ENCODE measurements at places on chromosomes 6 and 20. TPM values are rescaled to one million over a fixed set of nuclear protein-coding genes. Genes with fewer than 3 reads are reported as not detected.

GRCh38 chr20:33576432-33577125 lies 85.5 kb upstream of the C20orf144 start:
- DNase-seq = no peak

DNA sequence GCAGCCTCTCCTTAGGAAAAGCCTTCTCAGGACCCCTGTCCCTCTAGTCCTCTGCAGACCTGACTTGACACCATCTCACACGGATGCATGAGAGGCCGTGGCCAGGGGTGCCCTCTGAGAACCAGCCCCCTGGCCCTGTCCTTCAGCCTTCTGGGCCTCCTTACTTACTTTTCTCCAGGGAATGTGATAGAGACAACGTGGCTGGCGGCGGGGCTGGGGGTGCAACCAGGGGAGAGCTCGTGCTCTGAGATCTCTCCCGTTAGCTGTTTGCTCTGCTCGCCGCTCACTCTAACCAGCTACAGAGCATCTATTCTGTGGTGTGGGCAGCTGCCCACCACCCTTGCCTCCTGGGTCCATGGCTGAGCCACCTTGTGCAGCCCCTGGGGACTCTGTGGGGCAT lies 14.7 kb downstream of the GPR31 start:
- DNase-seq = no peak

GRCh38 chr20:20070871-20071726 lies 18.8 kb downstream of the CFAP61 start:
- DNase-seq = no peak

DNA sequence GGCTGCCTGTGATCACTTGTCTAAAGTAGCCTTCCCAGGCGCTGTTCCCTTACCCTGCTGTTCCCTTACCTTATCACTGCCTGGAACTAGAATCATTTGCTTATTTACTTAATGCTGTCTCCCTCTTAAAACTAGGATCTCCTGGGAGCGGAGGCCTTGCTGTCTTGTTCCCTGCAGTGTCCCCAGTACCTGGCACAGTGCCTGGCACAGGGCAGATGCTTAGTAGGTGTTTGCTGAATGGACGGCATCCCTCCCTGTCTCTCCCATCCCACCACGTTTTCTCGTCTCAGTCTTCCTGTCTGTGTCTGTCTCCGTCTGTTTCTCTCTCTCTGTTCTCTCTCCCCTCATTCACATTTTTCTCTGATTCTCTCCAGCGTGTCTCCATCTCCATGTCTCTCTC lies 99.9 kb upstream of the MYL9 start:
- DNase-seq = no peak

- DNase-seq = no peak
Measured at GRCh38 chr6:89301586-89302194, 13.4 kb downstream of the GABRR2 start.

DNA sequence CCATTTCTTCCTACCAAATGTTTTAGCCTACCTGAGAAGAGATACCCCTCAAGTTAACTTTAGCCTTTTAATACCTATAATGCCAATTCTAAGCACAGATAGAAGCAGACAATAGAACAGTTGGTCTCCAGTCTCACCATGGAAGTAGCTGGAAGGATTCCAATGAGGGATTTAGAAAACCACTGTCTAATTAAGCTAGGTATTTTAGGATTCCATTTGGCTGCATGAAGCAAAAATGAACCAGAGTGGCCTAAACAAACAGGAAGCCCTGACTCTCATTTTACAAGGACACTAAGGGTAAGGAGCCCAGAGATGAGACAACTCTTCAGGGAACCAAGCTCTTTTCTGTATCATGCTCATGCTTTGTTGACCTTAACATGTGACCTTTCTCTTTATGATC lies 199.2 kb downstream of the ALDH8A1 start:
- no peak for DNase-seq

DNA sequence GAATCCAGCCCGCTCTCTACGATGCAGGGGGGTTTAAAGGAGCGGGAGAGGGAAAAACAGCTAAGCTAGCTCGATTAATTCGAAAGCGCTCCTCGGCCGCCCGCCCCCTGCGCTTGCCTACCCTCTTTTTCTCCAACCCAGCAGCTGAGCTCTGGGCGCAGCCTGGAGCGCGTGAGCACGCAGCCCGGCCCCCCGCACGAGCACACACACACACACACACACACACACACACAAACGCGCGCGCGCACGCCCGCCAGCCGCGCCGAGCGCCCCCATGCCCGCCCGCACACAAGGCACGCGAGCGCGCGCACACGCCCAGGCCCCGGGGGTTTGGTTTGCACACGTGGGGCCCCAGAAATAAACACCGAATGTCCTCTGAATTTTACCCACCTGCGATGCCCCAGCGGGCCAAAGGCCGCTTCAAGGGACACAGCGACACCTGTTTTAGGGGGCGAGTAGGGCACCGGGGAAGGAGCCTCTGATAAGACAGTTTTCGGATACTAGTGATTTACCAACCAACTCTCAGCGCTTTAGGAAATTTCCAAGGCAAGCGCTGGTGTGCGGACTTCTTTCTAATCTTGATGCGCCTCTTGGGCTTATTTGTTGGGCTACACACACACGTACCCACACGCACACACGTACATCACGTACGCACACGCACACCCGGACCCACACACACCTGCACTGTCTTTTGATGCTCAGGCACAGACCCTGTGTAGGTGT lies 802 bp upstream of the NRN1 start:
- no peak for DNase-seq

DNA sequence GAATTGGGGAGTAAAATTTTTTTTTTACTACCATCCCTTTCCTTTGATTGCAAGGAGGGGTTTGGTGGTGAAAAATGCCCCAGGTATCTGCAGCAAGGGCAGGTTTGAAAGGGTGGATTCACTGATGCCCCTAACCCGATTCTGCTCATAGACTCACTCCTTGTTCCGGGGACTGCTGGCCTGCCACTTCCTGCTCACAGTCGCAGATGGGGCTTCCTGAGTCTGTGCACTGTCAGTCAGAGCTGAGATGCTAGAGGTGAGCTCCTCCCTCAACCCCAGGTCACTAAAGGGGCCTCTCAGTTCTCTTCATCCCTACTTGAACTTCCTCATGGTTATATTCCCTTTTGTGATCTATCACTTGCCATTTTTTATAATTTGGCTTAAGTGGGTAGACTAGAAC lies 357.9 kb downstream of the FARS2 start:
- no peak for DNase-seq

GRCh38 chr6:9439621-9440330 lies 975.1 kb downstream of the TFAP2A start:
- DNase-seq = no peak

GRCh38 chr20:43543138-43543537 lies 15.7 kb upstream of the SGK2 start:
- DNase-seq = no peak

GRCh38 chr20:32382102-32382950 lies 24.2 kb downstream of the ASXL1 start:
- peak; percentile 50 for DNase-seq

DNA sequence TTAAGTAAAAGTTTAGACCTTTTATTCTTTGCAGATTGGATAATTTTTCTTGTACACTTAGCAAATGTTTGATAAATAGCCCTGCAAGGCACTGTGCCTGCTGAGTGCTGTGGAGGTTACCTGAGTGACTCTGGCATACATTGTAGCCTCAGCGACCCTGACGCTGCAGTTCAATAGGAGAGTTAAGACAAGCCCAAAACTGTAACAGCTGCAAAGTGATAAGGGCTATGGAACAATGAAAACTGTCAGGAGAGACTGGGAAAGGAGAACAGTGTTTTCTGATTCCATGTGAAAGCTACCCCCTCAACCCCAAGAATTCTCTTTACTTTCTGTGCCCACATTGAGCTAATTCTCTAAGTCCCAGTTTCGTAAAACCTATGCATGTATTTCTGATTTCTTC lies 22.2 kb downstream of the HIVEP1 start:
- DNase-seq = no peak

- no peak for DNase-seq
Measured at GRCh38 chr20:42957018-42957703, 232.5 kb downstream of the PTPRT start.

DNA sequence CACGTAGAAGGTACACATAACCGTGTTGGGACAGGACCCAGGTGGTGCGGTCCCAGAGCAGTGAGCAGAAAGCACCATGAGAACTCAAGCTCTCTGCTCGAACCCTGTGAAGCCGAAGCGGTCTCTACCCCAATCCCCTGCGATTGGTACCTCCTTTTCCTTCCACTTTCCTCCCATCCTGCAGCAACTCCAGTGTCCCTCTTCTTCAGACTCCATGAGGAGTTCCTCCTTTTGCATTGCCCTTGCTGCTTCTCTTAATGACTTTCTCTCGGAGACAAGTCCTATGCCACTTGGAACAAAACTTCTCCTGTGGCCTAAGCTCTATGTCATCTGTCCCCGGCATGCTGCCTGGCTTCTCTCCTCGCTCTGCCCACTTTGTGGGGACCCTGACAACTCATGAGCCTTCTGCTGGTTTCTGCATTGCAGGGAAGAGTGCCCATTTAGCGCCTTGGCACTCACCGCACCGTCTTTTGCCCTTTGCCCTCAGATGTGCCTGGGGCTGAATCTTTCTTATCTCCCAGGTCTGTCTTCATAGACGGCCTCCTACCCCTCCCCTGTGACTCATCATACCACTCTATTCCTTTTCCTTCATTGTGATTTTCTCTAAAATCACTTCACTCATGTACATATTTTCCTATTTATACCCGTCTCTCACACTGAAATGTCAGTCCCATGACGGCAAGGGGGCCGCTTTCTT lies 9.2 kb upstream of the ZNF831 start:
- DNase-seq = no peak

- DNase-seq = no peak
Measured at GRCh38 chr6:46690911-46691451, 3.3 kb downstream of the TDRD6 start.

GRCh38 chr20:48154040-48154765 lies 368.9 kb upstream of the SULF2 start:
- no peak for DNase-seq

DNA sequence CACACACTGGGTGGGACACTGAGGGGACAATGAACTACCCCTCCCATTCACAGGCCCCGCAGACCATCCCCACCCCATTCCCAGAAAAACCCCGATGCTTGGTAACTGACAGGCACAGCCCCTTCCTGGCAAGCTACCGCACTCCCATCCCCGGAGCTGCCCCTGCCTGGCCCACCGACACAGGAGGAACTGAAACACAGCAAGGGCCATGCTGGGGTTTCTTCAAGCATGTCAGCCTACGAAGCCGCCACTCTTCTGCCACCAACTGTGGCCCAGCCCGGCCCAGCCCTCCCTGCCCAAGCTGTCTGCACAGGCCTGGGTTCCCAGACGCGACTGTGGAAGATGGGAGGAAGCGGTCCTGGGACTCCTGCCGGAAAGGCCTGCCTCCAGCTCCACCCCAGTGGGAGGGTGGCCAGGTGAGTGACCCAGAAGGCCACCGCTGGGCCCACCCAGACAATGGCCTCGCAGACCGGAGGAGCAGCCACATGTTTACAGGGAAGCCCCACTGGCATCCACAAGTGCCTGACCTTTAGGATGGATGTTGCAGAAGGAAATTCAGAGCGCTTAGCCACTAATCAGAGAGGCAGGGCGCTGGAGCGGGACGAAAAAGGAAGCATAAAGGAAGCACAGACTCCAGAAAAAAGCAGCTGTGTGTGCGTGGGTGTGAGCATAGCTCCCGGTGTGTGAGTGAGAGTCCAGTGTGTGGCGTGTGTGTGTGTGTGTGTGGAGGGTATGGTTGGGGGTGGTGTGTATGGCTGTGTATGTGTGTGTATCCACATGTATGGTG lies 91.6 kb downstream of the PRND start:
- DNase-seq = peak; percentile 46

DNA sequence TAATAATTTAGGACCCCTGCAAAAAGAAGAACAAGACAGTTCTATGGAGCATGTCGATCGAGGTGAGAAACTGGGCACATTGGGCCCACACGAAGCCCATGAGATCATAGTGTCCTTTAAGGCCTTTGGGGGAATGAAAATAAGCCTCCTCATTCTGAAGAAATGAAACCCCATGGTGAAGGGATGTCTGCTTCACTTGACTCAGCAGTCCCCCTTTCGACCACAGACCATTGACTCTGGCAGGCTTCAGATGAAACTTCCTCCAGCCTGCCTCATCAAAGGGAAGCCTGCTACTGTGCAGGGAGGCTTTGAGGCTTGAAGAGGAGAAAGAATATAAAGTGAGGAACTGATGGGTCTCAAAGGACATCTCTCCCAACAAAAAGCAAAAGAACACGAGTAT lies 144.2 kb upstream of the FBXL4 start:
- no peak for DNase-seq

GRCh38 chr20:4244700-4245485 lies 229.5 kb upstream of the RNF24 start:
- DNase-seq = peak; percentile 89

GRCh38 chr6:52389264-52389625 lies 27.3 kb downstream of the PAQR8 start:
- no peak for DNase-seq

GRCh38 chr20:50335105-50335504 lies 144.5 kb downstream of the CEBPB start:
- DNase-seq = no peak

DNA sequence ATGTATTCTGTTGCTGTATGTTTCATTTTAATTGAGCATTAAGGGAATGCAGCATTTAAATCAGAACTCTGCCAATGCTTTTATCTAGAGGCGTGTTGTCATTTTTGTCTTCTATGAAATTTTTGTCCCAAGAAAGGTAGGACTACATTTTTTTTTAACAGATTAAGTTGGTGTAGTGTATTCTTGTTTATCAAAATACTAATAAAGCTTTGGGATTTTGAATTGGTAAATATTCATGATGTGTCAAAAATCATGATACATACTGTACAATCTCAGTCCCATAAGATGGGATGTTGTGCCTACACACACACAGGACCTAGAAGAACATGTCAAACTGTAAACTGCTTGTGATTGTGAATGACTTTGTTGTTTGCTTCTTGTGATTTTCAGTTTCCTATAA lies 11.2 kb upstream of the HMGN4 start:
- DNase-seq = no peak

GRCh38 chr6:5501837-5502236 lies 240.5 kb downstream of the FARS2 start:
- DNase-seq = no peak

- DNase-seq = no peak
Measured at GRCh38 chr20:41426086-41426830, 59.6 kb upstream of the EMILIN3 start.

DNA sequence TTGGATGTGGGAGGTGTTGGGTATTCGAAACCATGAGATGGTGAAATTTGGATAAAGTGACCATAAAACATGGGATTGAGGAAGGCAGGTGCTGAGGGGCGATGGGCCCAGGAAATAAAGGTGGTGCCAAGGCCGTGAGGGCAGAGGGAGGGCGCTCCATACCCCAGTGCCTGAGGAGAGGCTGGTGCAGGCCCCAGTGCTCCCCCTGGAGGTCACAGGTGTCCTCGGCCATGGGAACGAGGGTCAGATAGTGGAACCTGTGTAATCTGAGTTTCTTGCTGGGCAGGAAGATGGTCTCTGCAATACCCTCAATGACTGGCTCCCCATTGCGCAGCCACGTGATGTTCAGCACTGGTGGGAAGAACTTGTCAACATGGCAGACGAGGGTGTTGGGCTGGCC lies 16.2 kb downstream of the HLA-DPB1 start:
- peak; percentile 62 for DNase-seq

The TRMT11 gene
- 15.9 TPM for total RNA-seq

The POM121L2 gene
- total RNA-seq = 0.11 TPM

The BPIFB4 gene
- not detected for total RNA-seq

The SLC35F1 gene
- total RNA-seq = 0.84 TPM

The BCAS1 gene
- total RNA-seq = 149 TPM

The CTAGE9 gene
- total RNA-seq = not detected

The HLA-DQA2 gene
- total RNA-seq = 1.2 TPM

The PTCRA gene
- total RNA-seq = not detected

The HDGFL1 gene
- not detected for total RNA-seq

The GPLD1 gene
- total RNA-seq = 0.98 TPM

The CRIP3 gene
- total RNA-seq = 1.4 TPM

The CALHM4 gene
- not detected for total RNA-seq

The FNDC1 gene
- total RNA-seq = 1.5 TPM

The WFDC5 gene
- not detected for total RNA-seq

The PNISR gene
- total RNA-seq = 70.0 TPM

The RAD21L1 gene
- total RNA-seq = not detected
